ENCODE measurements at places on chromosomes 2 and 18.

- peak; percentile 63 for ATAC-seq
Observed at GRCh38 chr2:9753276-9753600, 90.0 kb upstream of the TAF1B start.

DNA sequence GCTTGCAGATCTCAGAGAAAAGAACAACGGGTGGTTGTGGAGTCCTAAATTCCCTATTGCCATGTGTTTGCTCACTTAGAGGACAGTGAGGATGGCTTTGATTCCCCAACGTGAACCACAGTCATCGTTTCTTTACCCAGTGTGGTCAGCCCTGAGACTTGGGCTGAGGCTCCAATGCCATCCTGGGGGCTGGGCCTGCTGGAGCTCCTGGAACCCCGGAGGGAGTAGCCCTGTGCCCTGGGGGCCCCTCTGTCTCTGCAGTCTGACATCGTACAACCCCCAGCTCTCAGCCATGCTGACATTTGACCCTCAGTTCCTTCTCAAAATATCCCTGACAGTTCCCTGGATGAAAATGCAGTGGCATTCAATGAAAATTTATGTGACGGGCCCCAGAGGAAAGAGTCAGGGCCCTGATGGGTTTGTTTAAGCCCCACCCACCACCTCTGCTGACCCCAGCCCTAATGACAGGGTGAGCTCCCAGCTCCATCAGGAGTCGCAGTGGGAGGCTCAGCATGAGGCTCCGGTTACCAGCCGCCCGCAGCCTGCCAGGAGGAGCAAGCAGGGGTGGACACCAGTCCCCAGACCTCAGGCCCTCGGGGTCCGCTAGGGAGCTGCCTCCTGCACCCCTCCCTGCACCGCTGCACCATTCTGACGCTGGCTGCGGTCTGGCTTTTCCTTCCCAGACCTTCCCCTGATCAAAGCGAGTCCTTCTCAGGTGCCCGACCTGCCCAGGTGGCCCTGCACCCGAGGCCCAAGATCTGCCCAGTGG is 120.9 kb downstream of the TWIST2 start:
- ATAC-seq = peak; percentile 42

DNA sequence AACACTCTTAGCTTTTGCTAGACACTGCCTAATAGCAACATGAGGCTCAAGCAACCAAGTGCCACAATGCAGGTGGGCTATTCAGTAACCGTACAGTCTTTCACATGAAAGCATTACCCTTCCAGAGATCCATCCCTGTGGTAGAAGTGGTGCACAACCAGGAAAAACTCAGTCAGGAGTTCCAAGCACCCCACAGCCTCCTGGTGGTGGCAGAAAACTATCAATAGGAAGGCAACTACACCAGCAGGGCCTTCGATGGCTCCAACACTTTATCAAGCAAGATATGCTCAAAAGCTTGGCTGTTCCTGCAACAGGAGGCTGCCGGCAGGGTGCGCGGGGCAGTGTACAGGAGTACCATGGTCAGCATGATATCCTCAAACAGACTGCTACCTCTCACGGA is 176.1 kb upstream of the DLGAP1 start:
- no peak for ATAC-seq

DNA sequence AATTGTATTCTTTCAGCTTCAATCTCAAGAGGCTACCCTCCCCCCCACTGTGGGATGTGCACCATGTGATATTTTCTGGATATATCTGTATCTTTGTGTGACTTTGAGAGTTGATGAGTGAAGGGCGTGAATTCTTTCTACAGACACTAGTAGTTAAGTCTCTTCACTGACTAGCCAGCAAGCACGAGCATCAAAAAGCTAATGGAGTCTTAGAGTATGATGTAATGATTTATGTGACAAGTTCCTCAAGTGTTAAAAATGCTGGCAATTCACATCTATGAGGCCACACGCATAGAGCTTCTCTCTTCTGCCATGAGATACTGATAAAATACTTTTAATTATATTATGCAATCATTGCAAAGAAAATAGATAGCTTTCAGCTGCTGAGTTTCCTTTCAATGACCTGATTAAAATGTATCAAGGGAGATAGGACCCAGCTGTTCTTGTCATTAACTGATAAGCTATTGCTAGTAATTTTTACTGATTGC is 304.8 kb downstream of the TRIB2 start:
- peak; percentile 92 for ATAC-seq
